A673 (cell line): ENCODE measurements at places on chromosomes 12 and 14.

DNA sequence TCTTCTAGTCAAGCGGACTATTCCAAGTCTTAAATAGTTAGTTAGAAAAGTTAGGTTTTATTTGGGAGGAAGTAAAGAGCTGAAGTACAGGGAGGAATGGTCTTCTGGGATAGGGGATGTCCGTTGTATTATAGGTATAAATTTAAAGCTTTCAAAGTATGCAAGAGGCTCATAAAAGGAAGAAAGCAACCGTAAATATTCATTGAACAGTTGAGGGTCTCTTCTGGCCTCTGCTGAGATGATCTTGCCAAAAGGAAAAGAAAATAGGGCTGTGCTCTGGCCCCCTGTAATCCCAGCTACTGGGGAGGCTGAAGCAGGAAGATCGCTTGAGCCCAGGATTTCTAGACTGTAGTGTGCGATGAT, 377 bp upstream of the TIMELESS start:
- no peak for DNase-seq

DNA sequence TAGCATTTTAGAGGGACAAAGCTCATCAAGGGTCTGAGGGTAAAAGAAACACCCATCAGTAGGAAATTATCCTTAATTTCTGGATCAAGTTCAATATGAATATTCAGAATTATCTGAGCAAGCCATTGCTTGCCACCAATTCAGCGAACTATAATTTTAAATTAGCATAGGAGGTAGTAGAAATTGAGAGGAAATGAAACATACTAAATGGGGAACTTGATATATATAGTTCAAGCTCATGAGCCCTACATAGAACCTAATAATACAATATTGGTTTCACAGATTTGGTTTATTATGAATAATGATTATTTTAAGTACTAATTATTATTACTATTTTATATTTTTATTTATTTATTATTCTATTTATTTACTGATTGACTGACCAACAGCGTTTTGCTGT, 42.1 kb upstream of the GXYLT1 start:
- DNase-seq = no peak

DNA sequence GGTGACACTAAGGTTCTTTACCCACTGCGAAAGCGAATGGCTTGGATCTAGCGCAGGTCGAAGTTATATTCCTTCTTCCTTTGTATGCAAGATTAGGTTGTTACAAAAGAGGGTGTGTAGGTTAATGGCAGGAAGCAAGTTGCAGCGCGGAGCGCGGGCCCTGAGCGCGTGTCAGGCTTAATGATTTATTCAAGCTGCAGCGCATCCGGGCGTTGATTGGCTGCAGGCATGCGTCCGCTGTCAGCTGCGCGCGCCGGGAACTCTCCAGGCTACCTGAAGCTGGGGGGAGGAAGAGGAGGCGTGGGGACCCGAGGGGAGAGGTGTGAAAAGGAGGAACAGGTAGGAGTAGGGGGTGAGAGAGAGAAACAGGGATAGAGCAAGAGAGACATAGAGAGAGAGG, 7.4 kb downstream of the ASCL1 start:
- no peak for DNase-seq

DNA sequence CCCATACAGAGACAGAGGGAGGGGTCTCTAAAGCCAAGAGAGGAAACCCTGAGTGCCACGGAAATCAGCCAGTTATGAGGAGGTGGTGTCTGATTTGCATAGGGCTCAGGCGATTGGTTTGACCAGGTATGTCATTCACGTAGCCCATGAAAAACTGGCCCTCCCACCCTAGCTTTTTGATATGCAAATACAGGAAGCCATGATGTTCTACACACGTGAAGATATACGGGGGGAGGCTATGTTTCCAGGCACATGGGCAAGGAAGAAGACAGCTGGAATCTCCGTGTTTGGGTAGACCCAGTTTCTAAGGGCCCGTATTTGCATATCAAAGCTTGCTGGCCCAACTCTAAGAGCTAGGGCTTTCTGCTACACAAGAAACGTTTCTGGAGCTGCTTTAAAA, 717.8 kb upstream of the SEL1L start:
- DNase-seq = no peak

GRCh38 chr12:30448038-30448437, 247.6 kb downstream of the IPO8 start:
- DNase-seq = no peak

DNA sequence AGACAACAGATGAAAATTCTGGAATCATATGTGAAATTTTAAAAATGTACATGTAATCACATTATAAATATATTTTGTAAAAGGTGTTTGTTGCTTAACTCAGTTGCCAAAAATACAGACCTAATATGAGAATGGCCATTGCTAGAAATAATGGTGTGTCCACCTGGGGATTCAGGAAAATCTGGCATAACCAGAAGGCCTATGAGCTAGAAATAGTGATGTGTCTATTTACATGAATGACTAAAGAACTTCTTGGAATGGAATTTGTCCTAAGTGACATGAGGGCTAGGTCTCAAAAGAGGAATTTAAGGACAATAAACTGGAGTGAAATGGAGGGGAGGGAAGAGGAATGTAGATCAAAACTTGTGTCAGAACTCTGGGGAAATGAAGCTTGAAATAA, 126.4 kb downstream of the PTPRR start:
- no peak for DNase-seq

- no peak for DNase-seq
Measured at GRCh38 chr14:56328021-56328420, 209.8 kb downstream of the PELI2 start.

DNA sequence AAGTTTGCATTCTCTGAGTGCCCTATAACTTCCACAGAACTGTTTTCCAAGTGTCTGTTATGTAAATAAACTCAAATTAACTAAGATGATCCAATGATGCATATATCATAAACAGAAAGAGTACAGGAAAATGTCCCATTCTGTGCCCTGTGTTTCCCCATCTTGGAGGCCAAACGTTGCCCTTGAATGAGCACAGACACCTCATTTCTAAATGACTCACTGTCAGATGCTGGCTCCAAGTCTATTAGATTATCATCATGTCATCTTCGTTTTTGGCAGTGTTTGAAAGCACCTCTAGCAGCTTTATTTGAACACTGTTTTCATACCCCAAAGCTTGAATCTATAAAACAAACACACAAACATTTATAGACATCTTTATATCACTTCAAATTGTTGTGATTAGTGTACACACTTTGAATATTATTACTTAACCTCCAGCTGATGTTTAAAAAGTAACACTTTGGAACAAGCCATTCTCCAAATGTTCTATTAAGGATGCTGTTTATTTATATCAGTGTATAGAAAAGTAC, 424.2 kb downstream of the NOVA1 start:
- no peak for DNase-seq

DNA sequence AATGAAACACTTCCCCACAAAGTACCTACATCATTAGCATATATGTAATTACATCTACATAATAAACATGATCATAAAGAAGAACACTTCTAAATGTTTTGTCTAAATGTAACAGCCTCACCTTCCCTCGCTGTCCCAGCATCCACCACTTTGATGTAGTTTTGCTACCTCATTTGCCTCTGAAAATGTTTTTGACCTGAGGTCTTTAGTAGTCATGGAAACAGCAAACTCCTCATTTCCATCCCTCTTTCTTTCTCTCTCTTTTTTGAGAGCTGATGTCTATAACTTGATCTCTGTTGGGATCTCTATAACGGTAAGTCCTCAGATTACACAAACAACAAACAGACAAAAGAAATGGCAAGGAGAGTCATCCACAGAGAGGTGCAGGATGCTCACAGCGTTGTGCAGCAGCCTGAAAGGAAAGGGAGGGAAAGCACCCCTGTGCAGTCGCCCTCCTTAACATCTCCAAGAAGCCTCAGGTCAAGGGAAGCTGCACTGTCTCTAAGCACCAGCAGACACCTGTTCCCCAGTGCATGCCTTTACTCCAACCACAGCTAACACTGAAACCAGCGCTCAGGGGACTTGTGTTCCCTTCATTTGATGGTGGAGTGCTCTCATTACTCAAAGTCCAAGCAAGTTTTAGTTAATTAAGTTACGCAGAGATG, 268.7 kb downstream of the TMEM132D start:
- DNase-seq = no peak

DNA sequence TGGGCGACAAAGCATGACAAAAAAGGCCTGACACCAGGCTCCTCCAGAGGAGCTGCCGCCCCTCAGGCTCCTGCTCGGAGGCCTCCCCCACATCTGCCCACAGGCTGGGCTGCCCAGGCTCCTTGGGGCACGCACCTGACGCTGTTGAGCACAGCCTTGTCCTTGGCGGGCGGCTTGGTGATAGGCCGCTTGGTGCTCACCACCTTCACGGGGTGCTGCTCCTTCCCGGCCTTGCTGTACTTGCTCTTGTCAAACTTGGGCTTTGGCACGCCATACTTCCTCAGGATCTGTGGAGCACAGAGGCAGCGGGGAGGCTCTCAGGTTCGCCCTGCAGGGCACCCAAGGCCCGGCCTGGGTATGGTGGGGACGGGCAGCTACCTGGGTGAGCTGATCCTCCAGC, 53.4 kb downstream of the TRAFD1 start:
- DNase-seq = no peak
